Stimulated activated CD8-positive, alpha-beta memory T cell treated with anti-CD3 and anti-CD28 coated beads, Interleukin-7, amount 100 ng/mL, for 4 hours (primary cell): ENCODE measurements at places on chromosomes 5 and 9.

DNA sequence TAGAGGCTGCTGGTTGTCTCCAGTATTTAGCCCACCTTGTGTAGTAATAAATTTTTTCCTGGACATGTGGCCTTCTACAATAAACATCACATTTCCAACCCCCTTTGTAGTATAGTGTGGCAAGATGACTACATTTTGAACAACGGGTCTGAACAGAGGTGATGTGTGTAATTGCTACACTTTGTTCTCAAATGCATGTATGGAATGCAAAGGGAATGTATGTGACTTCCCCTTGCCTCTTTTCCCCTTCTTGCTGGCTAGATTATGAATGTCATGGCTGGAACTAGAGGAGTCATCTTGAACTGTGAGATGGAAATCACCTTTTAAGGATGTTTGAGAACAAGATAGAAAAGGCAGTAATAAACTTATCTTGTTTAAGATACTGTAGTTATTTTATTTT, 54.5 kb downstream of the PRR16 start:
- DNase-seq: no peak

DNA sequence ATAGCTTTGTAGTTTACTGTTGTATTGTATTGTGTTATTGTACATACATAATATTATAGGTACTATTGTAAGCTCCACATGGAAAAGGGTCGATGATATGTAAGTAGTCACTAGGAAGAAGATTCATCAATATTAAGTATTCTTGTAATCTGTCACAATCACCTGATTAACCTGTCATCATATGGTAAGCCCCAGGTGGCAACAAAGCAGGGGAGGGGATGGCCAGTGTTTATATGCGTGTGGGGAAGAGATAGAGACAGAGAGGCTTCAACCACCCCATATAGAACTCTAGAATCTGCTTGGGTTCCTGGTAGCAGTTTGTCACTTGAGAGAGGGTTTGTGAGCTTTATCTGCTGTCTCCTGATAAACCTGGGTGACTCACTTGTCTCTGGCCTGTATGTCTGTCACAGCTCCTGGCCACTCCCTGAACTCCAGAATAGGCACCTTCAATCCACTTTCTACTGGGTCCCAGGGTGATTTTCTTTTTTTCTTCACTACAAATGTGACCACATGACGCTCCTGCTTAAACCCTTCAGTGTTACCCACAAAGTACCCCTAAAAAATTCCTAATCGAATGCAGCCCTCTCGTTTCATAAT, 48.9 kb upstream of the CPEB4 start:
- no peak for DNase-seq

DNA sequence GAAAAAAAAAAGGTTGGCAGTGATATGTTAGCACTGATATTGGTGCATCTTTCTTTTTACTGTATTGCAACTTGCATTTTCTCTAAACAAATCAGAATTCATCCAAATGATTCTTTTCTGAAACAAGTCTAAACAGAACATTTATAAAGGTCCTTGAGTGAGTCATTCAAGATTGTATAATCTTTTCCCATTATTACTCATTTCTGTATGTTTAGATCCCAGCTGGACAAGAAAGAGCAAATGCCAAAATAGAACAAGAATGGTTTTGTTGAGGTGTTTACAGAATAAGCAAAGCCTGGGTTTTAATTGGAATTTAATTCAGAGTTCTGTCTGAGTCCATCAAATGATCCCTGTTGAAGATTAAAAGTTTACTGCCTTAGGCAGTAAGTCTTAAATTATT, 112.3 kb downstream of the VCAN start:
- no peak for DNase-seq

DNA sequence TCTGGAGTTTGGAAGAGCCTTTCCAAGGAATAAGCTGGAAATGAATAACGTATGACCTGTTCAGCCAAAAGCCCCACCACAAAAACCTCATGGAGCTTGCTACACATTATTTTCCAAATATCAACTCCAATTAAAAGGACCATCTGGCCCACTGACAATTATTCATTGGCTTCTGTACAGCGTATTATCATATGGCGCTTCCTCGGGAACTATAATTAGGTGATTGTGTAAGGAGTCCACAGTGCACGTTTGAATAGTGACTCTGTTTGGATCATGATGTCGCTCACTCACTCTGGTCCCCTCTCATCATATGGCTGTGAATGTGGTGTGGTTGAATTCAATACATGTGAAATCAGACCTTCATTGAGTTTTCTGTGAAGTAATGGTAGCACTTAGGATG, 52.1 kb downstream of the GDNF start:
- DNase-seq: no peak

GRCh38 chr5:26339576-26339975, 698.8 kb downstream of the CDH9 start:
- no peak for DNase-seq

GRCh38 chr9:131704141-131704983, 35.5 kb downstream of the RAPGEF1 start:
- DNase-seq: no peak

DNA sequence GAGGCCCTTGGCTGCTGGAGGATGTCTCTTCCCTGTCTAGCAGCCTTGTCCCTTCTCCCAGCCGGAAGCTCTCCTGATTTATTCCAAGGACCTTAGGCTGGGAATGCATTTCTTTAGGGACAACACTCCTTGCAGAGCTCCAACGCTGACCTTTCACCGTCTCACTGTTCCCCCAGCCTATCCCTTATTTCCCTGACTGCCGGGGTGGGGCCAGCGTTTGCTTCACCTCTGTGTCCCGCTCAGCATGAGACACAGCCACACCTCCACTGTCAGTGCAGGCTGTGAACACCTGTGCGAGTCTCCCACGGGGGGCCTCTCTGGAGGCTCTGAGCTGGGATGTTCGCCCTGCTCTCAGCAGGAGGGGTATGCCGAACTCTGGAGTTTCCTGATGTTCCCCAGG, 106.2 kb upstream of the FCN2 start:
- no peak for DNase-seq

DNA sequence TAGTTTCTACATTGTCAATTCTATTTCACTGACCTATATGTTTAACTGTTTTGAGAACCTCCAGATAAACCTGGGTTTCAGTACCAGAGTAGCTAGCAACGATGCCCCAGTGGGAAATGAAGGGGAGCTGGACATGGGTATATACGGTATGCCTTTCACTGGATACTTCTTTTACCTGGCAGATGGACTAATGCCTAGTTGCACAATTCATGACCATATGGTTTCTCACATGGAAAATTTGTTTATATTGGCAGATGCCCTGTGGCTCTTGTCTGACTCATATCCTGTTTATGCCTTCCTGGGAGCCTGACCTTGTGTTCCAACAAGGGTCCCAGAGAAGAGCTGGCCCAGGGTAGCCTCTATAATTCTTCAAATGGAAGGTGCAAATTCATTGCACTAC, 144.1 kb downstream of the MAT2B start:
- DNase-seq: no peak

DNA sequence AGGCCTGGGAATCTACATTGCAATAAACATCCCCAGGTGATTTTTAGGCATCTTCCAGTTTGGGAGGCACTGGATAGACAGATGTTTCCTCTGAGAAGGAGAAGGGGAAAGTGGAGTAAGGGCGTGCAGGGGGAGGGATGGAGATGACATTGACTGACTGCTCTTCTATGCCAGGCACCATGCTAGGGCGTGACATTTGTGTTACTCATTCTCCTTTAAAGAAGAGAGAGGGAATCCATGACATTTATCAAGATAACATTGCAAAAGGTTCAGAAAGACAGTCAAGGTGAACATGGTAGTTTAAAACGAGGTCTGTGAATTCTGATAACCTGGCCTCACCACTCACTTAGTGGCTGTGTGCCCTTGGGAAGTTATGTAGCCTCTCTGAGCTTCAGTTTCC, 35.8 kb downstream of the FGF1 start:
- DNase-seq: no peak

DNA sequence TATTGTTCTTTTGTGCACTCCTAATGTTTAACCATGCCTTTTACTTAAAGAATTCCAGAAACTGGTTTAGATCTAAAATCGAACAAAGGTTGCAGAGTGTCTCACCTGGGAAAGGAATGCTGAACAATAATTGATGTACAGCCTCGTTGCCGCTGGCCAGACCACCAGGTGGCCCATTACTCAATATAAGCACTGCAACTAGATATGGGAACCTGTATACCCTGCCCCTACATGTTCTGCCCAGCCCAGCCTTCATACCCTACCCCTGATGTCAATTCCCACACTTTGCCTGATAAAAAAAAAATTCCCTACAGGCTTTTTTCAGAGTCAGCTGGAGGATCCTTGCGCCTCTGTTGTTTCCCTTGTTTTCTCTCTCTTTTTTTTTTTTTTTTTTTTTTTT, 13.8 kb downstream of the HINT1 start:
- DNase-seq: no peak

DNA sequence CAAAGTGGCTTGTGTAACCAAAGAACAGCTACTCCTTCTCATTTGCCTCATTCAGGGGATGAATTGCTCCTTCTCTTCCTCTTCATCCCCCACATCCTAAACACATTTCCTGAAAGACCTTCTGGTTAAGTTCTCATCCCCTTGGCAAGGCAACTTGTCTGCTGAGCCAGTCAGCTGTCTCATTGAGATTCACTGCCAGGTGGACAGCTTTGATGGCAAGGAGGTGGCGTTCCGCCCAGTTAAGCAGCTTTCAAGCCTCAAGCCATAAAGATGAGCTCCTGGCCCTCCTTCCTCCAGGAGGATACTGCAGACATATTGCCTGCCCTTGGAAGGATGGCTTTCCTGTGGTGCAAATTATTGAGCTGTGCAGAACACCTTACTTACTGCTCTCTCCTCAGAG, 448.6 kb upstream of the MPDZ start:
- DNase-seq: no peak

DNA sequence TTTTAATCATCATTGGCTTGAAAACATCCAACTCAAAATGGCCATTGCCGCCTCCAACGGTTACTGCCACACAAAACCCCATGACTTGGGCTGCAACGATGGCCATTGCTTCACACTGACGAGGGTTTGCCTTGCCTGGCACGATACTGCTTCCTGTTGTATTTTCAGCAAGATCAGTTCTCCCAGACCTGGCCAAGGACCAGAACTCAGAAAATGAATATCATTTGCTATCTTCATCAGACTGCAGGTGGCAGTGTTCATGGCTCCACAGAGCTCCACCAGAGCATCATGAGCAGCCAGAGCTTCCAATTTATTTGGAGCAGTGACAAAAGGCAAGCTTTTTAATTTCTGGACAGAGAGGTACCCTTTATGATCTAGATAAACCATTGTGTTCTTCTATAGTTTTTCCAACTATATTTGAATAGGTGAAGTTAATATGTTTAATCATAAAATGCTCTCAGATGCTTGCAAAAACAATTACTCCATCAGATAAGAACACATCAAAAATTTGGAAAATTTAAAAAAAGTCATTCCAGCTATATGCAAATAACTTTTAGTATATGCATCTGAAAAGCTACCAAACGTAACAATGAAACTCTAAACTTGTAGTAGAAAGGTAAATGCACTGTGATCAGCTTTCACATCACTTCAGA, 10.4 kb downstream of the AMACR start:
- no peak for DNase-seq

- no peak for DNase-seq
These were observed 2.3 kb downstream of the CNOT8 start for GRCh38 chr5:154860765-154861164.

GRCh38 chr5:154761046-154761736, 6.0 kb downstream of the LARP1 start:
- DNase-seq: no peak

DNA sequence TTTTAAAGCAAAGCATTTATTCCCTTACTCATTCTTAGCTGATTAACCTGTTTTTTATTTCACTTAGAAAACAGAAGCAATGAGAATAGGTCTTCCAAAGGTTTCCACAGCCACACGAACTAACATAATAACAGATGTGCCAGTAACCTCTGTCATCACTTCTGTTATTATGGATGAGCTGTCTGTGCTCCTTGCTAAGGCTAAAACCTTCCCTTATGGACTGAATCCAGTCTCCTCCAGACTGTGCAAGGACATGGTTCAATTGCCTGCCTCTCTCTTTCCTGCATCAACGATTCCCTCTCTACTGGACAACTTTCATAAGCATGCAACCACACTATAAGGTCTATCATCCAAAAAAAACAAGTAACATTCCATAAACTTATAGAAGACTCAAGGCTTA, 1446.2 kb downstream of the MAT2B start:
- no peak for DNase-seq
